Esophagus muscularis mucosa (tissue), 4 donors: ENCODE measurements at places on chromosomes 7 and 10. TPM values are rescaled to one million over a fixed set of nuclear protein-coding genes. Genes with fewer than 3 reads are reported as not detected.

GRCh38 chr10:47173929-47174442 is 126.0 kb upstream of the GDF10 start:
- peak; percentile 57 for DNase-seq

- DNase-seq: no peak
These were observed 40.0 kb upstream of the EIF4H start for GRCh38 chr7:74134117-74134620.

- DNase-seq: no peak
These were observed at the start of gene BEND7 for GRCh38 chr10:13528875-13529713. Gene BEND7, minus strand, starts transcription at chr10:13529014. Its CDS starts 481 bp downstream, at chr10:13528533.

DNA sequence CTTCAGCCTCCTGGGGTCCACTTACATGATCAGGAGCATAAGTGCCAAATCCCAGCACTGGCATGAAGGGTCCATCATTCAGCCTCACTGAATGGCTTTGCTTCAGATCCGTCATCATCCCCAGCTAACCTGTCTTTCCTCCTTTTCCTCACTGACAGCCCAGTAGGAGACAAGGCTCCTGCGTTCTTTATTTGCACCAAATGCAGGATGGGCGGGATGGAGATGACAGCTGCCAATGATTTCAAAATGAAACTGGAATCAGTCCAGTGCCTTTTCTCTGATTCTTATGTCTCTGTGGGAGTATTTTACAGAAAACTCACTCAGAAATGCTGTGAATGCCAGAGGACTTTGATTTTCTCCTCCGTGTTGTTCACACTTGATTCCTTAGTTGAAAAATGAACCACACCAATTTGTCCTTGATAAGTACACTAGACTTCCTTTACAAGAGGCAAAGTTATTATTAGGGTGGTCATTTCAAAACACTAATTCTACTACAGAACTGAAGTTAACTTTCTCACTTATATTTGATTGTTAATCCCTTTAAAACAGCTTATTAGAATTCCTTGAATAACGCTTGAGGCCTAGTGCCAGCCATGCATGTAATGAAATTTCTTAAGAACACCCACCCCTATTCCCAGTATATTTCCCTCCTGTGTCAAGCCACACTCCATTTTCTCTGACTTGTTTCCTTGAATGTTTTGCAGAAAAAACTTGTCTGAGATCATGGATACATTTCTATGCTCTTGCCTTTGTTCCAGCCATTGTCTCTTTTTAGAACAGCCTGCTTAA is at the start of gene AKR1C8:
AKR1C8 (minus strand) TSS at position 164 of the 789 bp plus-strand sequence; CDS start at position 118, 46 bp downstream.
- no peak for DNase-seq

DNA sequence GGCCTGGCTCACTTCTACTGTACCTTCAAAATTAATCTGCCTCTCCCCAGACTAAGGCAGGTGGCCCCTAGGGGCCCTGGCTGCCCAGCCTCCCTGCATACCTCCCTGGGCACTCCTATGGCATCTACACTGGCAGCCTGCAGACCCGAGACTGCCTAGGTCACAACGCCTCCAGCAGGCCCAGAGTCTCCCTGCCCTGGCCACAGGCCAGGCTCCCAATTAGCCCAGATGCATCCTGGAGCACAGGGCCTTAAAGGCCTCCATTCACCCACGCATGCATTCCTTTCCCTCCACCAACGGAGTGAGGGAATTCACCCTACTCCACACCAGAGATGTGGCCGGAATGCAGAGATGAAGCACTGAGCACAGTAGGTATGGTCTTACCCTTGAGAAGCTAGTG is 1.9 kb downstream of the CHAT start:
- DNase-seq: no peak

DNA sequence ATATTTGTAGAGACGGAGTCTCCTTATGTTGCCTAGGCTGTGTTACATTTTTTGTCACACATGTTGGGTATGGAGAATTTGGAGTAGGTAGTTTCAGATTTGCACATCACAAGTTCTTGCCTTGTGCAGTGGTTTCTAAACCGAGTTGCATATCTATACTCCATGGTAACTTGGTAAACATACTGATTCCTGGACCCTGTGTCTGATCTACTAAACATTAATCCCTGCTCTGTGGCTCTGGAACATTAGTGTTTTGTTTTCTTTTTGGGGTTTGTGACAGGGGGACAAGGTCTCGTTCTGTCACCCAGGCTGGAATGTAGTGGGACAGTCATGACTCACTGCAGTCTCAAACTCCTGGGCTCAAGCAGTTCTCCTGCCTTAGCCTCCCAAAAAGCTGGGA is 24.7 kb downstream of the AUTS2 start:
- no peak for DNase-seq

GRCh38 chr7:1144269-1144771 is 15.7 kb downstream of the ZFAND2A start:
- no peak for DNase-seq

DNA sequence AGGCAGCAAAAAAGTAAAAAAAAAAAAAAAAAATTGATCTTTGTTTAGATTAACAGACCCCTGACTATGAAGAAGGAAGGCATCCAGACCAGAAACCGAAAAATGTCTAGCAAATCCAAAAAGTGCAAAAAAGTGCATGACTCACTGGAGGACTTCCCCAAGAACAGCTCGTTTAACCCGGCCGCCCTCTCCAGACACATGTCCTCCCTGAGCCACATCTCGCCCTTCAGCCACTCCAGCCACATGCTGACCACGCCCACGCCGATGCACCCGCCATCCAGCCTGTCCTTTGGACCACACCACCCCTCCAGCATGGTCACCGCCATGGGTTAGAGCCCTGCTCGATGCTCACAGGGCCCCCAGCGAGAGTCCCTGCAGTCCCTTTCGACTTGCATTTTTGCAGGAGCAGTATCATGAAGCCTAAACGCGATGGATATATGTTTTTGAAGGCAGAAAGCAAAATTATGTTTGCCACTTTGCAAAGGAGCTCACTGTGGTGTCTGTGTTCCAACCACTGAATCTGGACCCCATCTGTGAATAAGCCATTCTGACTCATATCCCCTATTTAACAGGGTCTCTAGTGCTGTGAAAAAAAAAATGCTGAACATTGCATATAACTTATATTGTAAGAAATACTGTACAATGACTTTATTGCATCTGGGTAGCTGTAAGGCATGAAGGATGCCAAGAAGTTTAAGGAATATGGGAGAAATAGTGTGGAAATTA is 19.4 kb downstream of the GATA3 start:
- DNase-seq: no peak

GRCh38 chr7:151139071-151139790 is 28.3 kb downstream of the GBX1 start:
- no peak for DNase-seq

DNA sequence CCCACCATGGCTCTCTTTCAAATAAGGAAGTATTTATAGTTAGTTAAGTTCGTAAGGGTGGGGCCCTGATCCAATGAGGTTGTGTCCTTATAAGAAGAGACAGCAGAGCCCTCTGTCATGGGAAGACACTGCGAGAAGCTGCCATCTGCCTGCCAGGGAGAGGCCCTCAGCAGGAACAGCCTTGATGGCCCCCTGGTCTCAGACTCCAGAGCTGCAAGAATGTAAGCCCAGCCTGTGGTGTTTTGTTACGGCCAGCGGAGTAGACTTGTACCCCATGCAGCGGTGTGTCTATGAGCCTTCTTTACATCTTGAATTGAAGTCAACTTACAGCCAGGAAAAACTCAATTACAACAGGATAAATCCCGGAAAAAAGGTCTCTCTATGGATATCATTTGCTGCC is 14.3 kb upstream of the LARP4B start:
- no peak for DNase-seq

- DNase-seq: no peak
These were observed 308.1 kb downstream of the TCERG1L start for GRCh38 chr10:131003455-131003854.

DNA sequence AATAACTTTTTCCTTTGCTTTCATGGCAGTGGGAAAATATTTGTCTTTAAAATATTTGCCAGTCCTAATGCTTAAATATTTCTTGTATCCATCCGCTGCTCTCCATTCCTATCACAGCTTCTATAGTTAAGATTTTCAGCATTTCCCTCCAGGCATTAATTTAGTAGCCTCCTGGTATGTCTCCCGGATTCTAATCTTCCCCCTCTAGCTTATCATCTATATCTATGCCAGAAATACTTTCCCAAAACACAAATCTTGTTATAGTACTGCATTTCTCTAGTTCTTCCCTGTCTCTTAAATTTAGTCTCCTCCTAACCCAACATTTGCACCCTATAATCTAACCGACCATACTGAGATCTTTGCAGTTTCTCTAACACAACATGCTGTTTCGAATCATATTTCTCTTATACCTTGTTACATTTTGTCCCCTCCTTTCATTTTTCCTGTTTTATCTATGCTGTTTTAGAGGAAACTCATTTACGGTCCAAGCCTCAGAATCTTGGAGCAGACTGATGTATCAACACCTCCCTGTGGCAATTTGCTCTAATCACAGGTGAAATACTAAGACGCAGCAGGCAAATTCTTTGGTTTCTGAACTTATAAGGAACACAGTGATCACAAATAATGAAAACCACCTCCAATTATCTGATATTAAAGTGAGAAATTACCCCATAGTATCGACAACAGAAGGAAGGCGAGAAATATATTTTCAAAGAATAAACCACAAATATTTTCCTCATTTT is 10.3 kb downstream of the CNTNAP2 start:
- no peak for DNase-seq

DNA sequence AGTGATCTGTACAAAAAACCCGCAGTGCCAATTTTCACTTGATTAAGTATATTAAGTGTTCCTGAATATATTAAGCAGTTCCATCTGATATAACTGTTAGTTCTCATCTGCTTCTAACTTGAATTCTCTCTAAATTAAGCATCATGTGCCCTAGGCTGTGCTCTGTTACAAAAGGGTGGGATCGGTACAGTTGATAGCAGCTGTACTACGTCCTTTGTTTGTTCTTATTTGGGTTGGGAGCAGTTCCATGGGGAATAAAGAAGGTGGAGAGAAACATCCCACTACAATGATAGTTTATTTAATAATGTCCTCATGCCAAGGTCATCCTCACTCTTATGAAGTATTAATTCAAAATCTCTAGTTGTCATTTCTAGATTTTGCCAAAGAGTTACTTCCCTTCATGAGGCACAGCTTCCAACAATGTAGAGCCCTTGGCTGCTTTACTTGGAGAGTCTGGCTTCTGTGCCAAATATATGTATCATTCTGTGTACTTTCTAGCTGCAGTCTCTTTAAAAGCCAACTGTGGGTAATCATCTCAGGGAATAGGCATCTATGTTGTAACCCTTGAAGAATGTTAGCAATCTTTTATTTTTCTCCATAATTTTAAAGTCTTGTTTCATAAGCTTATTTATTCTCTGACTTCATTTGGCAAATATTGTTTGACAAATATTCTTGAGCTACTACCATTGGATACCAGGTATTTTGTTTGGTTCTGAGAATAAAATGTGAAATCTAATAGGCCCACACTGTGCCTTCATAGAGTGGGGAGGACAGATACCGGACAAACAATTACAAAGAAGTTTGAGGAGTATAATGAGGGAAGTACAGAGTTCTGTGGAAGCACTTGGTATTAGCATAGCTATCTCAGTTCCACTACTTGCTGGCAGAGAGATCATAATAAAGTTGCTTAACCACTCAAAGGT is 22.4 kb upstream of the AHR start:
- DNase-seq: no peak

DNA sequence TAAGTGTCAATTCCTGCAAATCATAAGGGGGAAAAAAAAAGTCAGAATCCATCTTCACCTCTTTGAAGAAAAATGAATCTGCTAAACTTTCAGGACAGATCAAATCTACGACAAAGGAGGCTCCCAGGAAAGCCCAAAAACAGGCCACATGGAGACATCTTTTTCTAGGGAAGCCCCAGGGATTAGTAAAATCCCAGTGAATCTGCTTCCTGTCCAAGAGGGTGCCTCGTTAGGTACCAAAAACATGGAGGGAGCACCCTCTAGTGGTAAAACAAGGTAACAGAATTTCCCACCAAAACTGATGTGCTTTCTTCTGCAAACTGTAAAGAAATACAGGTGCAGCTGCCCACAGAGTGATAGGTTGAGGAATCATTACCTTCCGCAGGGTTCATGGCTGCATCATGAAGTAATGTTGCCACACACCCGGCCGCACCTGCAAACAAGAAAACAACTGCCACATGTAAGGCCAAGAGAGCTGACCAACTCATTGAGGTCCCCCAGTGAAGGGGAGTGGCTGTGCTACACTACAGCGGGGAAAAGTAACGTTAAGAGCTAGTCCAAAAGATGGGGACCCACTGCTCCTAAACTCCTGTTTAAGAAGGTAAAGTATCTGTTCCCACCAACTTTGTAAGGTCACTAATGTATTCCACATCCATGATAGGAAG is 7.9 kb downstream of the SLC25A28 start:
- DNase-seq: no peak

- no peak for DNase-seq
These were observed 62.7 kb downstream of the ENTPD1 start for GRCh38 chr10:95818668-95819067.

GRCh38 chr7:36281945-36282717 is 107.5 kb upstream of the ANLN start:
- no peak for DNase-seq

DNA sequence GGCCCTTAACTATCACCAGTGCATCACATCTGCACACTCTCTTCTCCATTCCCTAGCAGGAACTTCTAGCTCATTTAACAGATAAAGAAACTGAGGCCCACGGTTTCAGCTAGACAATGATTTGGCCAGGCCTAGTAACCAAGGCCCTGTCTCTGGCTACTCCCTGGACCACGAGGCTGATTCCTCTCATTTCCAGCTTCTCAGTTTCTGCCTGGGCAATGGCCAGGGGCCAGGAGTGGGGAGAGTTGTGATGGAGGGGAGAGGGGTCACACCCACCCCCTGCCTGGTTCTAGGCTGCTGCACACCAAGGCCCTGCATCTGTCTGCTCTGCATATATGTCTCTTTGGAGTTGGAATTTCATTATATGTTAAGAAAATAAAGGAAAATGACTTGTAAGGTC is 13.5 kb downstream of the AQP1 start:
- DNase-seq: no peak

- DNase-seq: no peak
These were observed 94.4 kb downstream of the AHR start for GRCh38 chr7:17392846-17393245.

DNA sequence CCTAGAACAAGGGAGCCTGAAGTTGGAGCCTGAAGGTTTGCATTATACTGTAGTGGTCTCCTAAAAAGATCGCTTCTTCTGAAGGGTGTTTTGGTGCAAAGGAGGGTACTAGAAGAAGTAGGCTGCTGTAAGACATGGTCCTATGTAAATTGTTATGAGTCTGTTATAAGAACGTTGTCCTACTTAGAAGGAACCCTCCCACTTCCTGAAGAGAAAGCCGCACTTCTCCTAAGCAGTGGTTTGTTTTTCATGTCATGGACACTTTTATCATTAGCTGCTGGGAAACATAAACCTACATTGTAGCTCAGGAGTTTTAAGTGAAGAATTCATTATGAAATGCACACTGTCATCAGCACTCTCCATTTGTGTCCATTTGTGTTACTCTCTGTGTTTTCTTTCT is 129.1 kb upstream of the ITGB1 start:
- DNase-seq: no peak

GRCh38 chr7:28700790-28701203 is 257.3 kb downstream of the TRIL start:
- no peak for DNase-seq

CCDC172 gene
- total RNA-seq: not detected

ZNF12 gene
- total RNA-seq: 23.3 TPM

SSC4D gene
- total RNA-seq: 0.66 TPM

CUZD1 gene
- 0.63 TPM for total RNA-seq

ADCY1 gene
- total RNA-seq: 1.3 TPM

SFMBT2 gene
- 10.2 TPM for total RNA-seq

OPALIN gene
- total RNA-seq: not detected
